Right renal pelvis (tissue), 4 donors: ENCODE measurements at places on chromosomes 3 and 15. TPM values are rescaled to one million over a fixed set of nuclear protein-coding genes. Genes with fewer than 3 reads are reported as not detected.

- no peak for DNase-seq
These were observed 28.7 kb upstream of the B3GNT5 start for GRCh38 chr3:183224180-183224970.

The BDH1 gene
- polyA plus RNA-seq: 47.6 TPM

DNA sequence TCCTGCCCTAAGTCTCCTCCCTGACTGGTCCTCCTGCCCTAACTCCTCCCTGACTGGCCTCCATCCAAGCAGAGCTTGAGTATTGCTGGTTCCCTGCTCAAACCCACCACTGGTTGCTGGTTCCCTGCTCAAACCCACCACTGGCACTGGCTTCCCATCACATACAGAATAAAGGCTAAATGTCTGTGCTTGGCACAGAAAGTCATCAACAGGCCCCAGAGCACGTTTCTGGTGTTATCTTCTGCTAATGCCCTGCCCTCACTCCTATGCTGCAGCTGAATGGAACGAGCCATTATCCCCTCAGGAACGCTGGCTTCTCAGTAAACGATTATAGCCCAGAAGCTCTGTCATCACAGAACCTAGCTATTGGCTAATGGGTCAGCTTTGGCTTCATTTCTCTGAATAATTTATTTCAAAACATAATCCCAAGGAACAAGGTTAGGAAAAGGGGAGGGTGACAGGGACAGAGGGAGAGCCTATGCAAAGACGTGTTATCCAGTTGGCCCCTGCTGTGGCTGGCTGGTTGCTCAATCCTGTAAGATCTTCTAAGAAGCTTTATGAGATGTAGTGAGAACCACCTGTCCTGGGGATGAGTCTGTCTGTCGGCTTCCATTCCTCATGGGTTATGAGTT lies 6.3 kb upstream of the MUC20 start:
- DNase-seq: no peak

DNA sequence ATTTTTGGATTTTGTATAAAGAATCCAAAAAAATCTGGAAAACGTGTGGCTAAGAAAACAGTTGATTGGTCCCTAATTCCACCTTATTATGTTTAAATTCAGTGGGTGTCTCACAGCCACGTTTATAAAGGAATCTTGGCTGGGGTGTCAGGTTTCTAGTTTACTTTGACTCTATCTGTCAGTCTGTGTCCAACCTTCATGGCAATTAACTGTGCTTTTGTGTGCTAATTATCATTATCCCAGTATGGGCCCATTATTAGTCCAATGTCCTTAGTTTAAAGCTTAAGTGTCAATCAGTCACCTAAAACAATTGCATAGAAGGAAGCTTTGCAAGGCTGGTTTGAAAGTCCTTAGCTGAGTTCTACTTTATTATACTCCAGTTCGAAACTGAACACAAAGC lies 3.7 kb upstream of the CNTN4 start:
- no peak for DNase-seq

DNA sequence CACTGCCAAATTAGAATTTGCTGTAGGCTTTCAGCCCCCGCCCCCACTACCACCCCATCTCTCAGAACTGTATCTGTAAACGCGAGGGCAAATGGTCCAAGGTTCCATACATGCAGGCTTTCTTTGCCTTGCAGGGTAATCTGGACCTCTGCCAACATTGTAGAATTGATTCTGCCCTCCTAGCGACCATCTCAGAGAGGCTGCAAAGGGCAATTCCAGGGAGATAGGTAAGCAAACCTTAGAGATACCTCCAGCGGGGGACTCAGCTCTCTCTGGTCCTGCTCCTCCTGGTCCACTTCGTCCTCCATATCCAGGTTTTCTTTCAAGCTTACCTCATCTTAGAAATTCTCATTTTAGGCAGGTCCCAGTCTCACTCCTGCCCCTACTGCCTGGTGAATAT lies 64.4 kb downstream of the SLMAP start:
- no peak for DNase-seq

The DCBLD2 gene
- polyA plus RNA-seq: 52.1 TPM

- DNase-seq: no peak
These were observed 171.0 kb downstream of the RPLP1 start for GRCh38 chr15:69623392-69624154.
